ENCODE measurements at places on chromosomes 7 and 10.

DNA sequence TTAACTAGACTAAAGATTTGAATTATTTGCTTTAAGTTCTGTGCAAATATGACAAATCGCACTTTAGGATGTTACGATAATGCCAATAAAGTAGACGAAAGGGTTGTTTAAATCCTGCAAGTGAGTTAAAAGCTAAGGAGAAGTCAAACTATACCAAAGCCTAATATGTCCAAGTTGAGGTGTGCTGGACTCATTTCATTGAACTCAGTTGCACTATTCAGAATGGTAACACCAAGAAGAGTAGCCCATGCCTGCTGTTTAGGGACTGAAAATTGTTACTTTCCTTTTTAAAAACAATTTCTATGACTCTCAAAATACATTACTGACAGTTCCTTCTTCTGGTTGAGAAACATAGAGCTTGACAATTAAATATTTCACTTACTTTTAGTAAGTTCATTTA, 766.3 kb downstream of the DNAJB9 start:
- no peak for DNase-seq

DNA sequence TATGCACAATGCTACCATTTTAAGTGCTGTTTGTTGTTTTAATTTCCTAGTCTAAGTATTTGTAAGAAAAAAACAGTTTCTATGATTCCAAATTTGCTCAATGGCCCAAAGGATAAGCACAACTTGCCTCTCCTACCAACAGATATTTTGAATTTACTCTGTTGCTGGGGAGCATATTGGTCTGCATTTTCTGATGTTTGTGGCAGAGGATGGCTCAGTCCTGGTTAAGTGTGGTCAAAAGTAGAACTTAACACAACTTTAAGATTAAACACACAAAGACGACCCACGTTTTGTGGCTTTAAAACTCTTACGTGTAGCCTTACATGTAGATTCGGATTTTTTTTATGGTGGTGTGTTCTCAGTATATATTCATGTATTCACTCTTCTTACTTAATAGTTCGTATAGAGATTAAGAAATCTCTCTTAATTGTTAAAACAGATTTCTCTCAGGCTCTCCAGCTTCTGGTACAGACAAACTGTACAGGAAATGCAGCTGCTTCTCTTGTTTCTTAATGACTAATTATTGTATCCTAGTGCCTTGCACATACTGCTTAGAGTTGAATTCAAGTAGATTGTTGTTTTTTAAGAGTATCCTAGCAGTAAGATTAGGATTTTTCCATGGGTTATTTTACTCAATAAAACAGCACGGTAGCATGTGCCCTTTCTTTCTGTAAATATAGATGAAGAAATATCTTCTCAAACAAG, 86.2 kb downstream of the GPR85 start:
- DNase-seq, result no peak

- no peak for DNase-seq
These were observed 192.5 kb upstream of the PRSS1 start for GRCh38 chr7:142556740-142557139.

- DNase-seq, result no peak
These were observed 22.9 kb downstream of the ACTR1A start for GRCh38 chr10:102479651-102480050.

Measured in left colon (tissue), 2 donors.